ENCODE measurements at places on chromosomes 1 and 21.

DNA sequence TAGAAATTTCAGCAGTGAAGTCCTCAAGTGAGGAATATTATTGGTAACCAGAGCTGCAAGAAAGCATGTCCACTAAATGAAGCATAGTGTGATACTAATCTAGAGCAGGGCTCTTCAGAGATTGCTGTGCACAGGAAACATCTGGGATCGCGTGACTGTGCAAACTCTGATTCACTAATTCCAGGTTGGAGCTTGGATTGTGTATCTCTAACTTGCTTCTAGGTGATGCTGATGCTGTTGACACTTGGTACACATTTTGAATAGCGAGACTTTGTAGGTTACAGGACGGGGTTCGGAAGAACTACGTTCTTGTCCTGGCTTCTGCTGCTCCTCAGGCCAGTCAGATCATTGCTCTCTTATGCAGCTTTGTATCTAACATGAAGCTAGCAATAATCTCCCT, 66.5 kb downstream of the PRRX1 start:
- DNase-seq, result no peak

DNA sequence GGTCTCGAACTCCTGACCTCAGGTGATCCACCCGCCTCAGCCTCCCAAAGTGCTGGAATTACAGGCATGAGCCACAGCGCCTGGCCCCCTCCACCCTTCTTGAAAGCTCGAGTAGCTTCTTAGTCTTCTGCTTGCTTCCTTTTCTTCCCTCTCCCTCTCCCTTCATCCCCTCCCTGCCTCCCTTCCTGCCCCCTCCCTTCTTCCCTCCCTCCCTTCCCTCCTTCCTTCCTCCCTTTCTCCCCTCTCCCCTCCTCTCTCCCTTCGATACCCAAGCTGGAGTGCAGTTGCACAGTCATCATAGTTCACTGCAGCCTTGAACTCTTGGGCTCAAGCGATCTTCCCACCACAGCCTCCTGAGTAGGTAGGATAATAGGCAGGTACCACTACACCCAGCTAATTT, 11.8 kb downstream of the KHDRBS1 start:
- no peak for DNase-seq

GRCh38 chr1:106061586-106062495, 994.6 kb upstream of the PRMT6 start:
- peak; percentile 28 for DNase-seq

DNA sequence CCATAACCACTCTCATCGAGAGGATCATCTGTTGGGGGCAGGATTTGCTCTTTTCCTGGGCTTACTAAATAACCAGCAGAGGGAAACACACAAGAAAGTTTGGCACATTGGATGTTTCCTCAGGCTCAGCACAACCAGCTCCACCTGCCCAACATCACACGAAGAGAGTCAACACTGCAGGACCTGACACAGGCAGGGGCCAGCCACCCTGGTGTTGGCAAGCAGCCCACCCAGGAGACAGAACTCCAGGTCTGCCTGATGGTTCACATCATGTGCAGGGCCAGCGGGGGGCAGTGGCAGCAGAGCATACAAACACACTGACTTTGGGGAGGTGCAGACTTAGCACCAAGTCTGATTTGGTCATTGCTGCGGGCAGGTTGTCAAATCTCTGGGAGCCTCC, 182.3 kb upstream of the GALNT2 start:
- peak; percentile 11 for DNase-seq

DNA sequence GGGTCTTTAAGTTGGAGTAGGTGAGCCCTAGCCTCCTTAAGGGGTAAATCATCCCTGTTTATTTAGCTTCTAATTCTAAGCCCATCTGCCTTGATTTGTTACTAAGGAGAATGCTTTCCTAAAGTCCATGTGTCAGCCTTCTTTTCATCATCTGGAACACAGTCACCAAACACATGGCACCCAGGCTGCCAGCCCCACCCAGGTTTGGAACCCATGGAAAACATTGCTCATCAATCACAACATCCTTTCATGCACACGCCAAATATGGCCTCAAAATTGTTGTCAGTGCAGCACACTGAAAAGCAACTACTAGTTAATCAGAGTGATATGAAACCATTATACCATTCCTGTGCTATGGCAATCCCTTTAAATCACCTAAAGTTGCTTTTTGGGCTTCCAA, 386.7 kb upstream of the ESRRG start:
- DNase-seq, result no peak

- DNase-seq, result no peak
These were observed 2.7 kb upstream of the PRDM16 start for GRCh38 chr1:3066250-3066711.

GRCh38 chr1:117655220-117655577, 49.4 kb downstream of the TENT5C start:
- DNase-seq, result no peak

DNA sequence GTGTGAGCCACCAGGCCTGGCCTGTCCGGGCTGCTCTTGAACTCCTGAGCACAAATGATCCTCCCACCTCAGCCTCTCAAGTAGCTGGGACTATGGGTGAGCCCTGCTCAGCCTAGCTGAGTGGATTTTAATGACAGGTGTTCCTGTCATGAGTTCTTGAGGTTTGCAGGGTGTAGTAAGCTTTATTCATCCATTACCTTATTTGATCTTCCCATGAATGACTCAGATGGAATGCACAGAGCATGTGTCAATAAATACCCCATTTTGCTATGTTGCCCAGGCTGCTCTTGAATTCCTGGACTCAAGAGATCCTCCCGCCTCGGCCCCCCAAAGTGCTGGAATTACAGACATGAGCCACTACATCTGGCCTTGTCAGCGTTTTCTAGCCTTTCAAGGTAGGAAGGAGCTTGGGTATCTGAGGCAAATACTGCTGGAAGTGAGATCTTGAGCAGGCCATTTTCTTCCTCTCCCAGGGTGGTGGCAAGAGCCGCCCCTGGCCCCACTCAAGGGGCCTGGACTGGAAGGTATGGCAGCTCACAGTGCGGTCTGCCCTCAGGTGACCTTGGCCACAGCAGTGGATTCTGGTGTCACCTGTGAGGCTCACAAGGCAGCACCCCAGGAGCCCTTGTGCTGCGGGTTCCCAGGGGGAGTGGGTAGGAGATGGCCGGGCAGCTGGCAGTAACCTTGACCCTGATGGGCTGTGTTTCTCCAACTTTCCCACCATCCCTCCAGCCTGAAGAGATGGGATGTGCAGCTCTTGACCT, 20.0 kb downstream of the PIK3CD start:
- no peak for DNase-seq

- DNase-seq, result peak; percentile 86
These were observed at the start of gene SV2A for GRCh38 chr1:149917571-149918144. Gene SV2A, minus strand, starts transcription at chr1:149917844. Its CDS starts 4,004 bp downstream, at chr1:149913840.

DNA sequence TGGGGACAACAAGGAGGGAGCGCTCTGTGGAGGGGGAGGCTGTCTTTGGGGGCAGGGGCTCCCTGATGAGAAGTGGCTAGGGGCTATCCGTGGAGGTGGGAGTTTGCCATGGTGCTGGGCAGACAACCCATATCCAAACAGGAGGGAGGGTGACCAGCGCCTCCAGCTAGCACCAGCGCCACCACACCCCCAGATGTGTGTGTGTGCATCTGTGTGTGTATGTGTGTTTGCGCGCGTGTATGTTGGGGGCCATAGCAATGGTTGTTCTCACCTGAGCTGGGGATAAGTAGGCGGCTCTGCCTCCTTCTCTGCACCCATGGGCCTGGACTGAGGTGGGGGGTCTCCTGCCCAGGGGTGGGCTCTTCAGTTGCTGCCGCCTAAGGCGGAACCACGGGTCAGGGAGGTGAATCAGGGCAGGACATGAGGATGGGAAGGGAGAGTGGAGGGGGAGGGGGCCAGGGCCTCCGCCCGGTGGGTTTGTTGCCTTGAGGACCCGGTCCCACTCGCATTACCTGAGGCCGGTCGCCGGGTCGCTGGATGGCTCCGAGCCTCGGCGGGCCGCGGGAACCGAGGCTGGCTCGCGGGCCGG, 345 bp downstream of the HPCAL4 start:
- DNase-seq, result no peak

DNA sequence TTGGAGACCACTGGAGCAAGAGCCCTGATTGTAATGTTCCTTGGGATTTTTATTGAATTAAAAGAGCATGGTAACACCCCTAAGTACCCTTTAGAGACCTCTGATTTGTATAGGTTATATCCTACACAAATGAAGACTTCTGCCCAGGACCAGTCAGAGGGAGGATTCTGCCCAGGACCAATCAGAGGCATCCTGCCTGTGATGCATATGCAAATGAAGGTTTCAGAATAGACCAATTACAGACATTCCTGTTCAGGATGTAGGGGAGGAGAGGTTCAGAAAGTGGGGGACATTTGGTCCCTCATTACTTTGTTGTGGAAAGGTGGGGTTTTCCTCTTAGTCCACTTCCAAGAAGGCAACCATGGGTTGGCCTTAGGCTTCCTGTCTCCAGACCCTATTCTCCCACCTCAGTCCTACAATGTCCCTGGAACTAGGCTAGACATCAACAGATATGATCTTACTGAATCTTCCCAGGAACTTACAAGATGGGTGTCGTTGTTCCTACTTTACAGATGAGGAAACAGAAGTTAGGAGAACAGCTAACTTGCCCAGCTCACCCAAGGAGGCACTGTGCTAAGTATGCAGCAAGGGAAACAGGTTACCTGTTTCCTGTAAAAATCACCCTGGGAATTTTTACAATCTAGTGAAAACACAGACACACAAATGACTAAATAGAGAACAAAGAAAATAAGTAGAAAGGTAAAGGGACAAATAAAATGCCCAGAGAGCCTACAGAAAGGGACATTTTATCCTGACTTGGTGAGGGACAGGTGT, 36.8 kb upstream of the SFPQ start:
- no peak for DNase-seq

DNA sequence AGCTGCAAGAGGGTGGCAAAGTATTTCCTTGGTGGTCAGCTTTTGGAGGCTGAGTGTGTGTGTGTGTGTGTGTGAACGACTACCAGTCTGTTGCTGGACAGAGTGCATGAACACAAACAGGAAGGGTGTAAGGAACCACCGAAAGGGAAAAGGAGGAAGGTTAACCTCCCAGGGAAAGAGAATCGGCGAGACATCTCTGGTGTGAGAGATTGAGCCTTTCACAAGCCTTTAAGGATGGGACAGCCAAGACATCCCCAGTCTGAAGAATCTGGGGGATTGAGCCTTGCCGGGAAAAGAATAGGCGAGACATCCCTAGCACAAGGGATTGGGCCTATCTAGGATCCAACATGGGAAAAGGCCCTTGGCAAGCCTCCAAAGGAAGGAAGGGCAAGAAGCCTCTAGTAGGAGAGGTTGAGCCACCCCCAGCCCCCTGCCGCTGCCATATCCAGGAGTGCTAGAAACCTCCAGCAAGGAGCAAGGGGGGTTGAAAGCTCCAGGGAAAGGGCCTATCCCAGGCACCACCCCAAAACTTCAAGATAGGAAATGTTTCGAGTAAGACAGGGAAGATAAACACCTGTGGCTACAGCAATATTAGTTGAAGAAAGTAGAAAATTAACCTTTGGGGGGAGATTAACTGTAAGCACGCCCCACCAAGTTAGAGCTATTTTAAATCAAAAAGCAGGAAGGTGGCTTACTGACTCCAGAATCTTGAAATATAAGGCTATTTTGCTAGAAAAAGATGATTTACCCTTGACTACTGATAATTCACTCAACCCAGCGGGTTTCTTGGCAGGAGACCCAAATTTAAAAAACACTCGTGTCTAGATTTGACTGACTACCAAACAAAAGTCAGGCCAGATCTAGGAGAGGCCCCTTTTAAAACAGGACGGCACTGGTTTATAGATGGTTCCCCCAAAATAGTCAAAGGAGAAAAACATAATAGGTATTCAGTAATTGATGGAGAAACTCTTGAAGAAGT, 3.2 kb downstream of the TEX50 start:
- no peak for DNase-seq

DNA sequence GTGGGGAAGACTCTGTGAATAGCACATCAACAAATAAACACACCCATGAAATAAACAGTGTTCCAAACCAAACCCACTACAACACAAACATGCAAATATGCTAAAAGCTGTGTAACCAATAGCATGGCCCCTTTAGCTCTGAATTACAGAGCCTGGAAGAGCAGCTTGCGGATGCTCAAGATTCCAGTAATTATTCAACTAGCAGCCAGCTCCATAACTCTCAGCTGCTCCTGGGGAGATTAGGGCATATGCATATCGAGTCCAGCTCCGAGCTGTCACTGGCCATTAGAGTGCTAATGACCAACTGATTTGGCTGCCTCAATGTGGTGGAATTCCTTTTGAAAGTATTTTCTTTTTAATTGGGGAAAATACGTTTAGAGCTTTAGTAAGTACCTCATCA, 207.1 kb downstream of the HHAT start:
- no peak for DNase-seq

DNA sequence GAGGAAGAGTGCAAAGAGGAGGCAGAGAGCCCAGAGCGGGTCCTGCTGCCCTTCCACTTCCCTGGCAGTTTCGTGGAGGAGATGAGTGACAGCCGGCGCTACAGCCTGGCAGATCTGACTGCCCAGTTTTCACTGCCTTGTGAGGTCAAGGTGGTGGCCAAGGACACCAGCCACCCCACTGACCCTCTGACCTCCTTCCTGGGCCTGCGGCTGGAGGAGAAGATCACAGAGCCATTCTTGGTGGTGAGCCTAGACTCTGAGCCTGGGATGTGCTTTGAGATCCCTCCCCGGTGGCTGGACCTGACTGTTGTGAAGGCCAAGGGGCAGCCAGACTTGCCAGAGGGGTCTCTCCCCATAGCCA, 10.2 kb downstream of the THEMIS2 start:
- no peak for DNase-seq

GRCh38 chr1:166870584-166870983, 5.5 kb downstream of the TADA1 start:
- no peak for DNase-seq

GRCh38 chr21:42942244-42942643, 16.8 kb upstream of the ERVH48-1 start:
- DNase-seq, result no peak

- DNase-seq, result no peak
These were observed 40.3 kb downstream of the MT1HL1 start for GRCh38 chr1:236963920-236964319.

- DNase-seq, result no peak
These were observed 40.2 kb downstream of the ECE1 start for GRCh38 chr1:21249940-21250493.

- no peak for DNase-seq
These were observed 185.8 kb upstream of the CHODL start for GRCh38 chr21:18058731-18059398.

DNA sequence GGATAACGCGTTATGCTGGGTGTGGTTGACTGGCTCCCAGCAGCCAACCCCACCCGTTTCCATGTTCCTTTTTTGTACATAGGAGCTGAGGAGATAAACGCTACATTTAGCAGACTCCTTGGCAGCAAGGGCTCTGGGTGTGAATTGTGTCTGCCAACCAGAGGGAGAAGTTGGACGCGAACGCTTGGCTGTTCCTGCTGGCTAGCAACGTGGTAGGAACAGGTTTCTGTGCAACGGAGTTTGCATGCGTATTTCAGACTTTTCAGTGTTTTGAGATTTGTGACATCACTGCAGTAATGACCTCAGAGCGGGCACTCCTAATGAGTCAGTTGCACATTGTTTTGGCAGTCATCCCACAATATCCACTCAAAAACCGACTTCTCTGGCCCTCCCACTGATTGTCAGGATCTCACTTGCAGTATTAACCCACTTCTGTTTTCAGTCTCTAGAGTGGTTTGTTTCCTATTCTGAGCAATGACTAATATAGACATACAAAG, 98.7 kb upstream of the RGS1 start:
- DNase-seq, result no peak

- DNase-seq, result no peak
These were observed 277.1 kb upstream of the NCAM2 start for GRCh38 chr21:20721151-20721550.
